ENCODE measurements at places on chromosomes 12 and 14.

GRCh38 chr14:63902375-63902976 lies 49.7 kb downstream of the SYNE2 start:
- DNase-seq, result no peak

- no peak for DNase-seq
Observed at GRCh38 chr12:116863275-116863767, 17.9 kb downstream of the HRK start.

DNA sequence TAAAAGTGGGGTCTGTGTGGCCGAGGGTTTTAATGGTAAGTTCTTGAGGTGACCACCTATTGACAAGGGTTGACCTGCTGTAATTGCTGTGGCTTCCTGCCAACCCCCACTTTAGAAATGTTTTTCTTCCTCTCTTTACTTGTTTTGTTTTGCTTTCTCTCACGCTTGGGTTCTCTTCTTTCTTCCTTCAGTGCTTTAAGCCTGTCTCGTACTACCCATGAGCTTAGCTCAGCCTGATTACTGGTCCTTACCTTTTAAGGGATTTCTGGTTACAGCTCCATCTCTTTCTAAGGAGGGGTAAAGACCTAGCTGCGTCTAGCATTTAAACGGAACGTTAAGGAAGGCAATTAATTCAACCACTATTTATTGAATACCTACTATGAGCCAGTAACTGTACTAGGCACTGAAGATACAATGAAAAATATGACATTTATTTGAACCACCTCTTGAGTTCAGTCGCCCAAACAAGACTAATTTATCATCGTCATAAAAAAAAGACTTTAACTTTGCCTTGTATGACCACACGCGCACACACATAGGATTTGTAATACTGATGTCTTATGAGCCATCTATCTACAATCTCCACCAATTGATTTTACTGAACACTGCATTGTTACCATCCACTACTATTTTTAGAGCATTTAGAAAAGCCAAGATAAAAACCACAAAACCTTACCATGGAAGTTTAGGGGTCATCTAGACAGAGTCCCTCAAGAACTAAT lies 888 bp upstream of the PPP1R12A start:
- DNase-seq, result no peak

DNA sequence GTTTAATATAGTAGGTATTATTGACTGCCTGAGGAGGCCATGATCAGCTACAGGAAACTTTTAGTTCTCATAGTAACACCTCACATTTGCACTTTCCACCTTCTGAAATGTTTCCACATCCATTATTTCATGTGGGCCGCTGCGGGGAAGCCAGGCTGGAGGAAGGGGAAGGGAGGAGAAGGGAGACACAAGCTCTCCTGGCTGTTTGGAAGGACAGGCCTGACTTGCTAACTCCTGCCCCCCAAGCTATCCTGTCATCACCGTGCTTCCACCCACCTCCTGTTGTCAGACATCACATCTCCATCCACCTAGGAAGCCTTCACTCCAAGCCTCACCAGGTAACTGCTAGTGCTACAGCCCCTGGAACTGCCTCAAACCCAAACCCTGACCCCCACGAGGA lies 9.5 kb downstream of the DPF3 start:
- DNase-seq, result no peak

GRCh38 chr12:123363390-123363739 lies 1.3 kb downstream of the SBNO1 start:
- DNase-seq, result no peak
